ENCODE measurements at places on chromosomes 3 and 15.

- DNase-seq, result no peak
These were observed 420.1 kb downstream of the EDEM1 start for GRCh38 chr3:5607581-5607980.

DNA sequence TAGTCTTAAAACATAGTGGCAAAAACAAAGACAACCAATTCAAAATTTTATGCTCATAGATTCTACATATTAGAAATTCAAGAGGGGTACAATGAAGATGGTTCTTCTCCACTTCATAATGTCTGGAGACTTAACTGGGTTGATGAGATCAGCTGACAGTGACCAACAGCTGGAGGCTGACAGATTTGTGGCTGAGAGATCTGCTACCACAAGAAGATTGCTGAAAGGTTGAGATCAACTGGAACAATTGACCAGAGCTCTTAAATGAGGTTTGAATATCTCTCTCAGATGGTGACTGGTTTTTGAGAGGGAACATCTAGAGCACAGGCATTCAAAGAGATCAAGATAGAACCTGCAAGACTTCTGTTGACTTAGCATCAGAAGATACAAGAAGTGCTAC lies 254.1 kb upstream of the ARPP21 start:
- no peak for DNase-seq

- DNase-seq, result no peak
These were observed 259.4 kb upstream of the PROK2 start for GRCh38 chr3:72044231-72044855.

- DNase-seq, result no peak
These were observed 80.1 kb downstream of the RSL24D1 start for GRCh38 chr15:55116636-55117035.

DNA sequence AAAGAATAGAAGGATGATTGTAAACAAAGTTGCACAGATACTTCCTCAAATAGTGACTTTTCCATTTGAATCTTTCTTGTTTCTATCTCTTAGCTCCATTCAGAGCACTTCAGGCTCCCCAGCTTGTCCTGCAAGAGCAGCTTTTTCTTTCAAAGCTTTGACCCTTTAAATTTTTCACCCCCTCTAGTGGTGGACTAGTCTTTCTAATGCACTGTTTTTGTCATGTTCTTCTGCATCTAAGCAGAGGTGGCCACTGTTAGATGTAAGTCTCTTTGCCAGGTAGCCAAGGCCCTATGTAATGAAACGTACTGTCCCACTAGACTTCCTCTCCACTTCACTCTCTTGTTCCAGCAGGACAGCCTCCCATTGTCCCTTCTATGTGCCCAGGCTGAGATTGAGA lies 74.0 kb upstream of the MANF start:
- DNase-seq, result peak; percentile 27

DNA sequence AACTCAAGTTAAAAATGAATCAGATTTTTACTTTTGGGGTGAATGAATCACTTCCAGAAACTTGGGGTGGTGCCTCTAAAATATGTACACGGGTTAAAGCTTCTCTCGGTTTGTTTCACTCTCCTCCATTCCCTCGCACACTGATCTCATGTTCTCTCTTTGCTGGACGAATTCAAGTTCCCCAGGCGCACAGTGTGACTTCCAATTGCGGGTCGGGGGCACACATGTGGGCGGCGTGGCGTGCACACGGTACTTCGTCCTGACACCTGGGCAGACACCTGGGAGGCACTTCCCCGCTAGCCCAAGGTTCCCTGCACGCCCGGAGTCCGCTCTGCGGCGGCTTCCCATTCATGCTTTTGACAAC lies 692 bp downstream of the SCAANT1 start:
- no peak for DNase-seq

- DNase-seq, result no peak
These were observed 88.0 kb downstream of the OSBPL10 start for GRCh38 chr3:31892916-31893573.

DNA sequence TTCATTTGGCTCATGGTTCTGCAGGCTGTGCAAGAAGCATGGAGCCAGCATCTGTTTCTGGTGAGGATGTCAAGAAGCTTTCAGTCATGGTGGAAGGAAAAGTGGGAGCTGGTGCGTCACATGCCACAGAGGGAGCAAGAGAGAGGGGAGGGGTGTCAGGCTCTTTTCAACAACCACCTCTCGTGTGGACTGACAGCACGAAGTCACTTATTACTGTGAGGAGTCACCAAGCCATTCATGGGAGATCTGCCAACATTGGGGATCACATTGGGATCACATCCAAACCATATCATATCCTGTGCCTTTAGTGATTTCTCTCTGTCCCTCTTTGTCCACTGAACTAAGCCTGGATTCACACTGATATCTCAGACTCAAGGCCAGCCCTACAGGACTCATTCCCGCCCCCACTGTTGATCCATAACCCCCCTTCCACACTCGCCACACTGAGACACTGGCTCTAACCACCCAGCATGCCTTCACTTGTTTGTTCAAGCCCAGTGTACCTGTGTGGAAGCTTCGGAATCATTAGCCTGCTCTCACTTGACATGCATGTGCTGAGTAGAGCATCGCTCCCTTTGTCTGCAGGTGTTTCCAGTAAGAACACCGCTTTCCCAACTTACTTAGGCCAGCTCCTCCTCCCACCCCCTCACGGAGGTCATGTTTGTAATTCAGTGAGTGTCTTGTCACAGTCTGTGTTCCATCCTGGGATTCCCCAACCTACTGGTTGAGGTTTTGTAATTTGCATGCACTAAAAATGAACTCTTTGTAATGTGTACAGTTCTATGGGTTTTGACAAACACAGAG lies 132.2 kb downstream of the KLF13 start:
- no peak for DNase-seq

DNA sequence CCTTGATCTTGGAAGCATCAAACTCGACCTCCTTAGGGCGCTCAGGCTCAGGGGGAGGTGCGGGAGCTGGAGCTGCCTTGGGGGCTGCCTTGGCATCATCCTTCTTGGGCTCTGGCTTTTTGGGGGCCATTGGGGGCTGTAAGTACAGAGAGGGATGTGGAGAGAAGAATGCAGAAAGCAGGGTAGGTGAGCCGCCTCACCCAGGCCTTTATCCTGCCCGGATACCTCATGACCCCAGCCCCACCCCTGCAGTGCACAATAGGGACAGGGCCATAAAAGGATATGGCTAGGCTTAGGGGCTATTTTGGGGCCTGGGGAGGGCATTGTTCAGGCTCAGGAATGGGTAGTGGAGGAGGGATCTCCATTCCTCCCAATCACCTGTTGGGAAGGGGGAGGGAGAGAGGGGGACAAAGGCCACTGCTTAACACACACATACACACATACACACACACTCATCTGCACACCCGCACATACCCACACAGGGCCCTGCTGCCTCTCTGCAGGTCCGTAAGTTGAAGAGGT lies at the start of gene MYL3:
Gene MYL3, minus strand, starts transcription at position 184 of the 522 bp plus-strand sequence. Its CDS starts 54 bp downstream, at position 130.
- no peak for DNase-seq

DNA sequence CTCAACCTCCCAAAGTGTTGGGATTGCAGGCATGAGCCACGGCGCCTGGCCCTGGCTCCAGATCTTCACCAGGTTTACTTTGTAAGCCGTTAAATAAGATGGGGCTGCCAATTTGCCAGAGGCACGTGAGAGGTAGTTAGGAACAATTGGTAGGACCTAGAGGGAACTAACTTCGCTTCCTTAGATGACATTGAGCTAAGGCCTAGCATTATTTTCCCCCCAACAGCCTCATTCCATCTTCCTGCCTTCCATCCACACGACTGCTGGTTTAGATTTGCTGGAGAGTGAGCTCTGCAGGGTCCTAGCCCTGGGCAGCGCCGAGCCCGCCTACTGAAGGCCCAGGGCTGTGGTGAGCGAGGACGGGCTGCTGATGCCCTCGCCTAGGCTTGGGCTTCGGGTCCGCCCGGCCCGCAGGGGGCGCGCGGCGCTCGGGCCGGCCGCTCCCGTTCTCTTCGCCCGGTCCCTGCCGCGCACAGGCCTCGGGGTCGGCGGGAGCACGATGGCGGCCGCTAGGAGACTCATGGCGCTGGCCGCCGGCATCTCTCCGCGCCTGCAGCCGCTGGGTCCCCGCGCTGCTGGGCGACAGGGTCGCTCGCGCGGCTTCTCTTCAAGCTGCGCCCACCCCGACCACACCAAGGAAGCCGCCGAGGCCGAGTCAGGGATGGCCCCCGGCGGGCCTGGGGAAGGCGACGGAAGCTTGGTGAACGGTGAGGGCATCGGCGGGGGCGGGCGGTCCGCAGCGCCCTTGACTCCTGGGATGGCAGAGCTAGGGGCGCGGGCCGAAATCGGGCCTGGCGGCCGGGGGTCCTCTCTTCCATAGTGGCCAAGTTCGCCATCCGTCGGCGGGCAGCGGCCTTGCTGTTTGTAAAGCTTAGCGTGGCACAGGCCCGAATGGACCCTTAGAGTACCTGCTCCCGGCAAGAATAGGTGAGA lies 21.9 kb downstream of the DHX30 start:
- DNase-seq, result peak; percentile 98

DNA sequence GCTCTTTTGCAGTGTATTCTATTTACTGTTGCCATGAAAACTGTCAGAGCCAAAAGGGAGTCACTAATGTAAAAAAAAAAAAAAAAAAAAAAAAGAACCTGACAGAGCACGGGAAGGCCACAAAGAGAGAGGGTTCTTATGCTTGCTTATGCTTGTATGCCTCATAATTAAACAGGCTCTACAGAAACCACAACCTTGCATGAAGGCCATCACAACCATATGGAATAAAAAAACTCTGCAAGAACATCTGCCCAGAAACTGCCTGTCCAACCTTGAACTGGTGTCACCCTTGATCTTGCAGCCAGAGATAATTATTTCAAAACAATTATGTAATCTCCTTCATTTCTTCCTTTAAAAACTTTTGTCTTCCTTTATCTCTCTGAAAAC lies 50.1 kb downstream of the CFAP20DC start:
- no peak for DNase-seq

DNA sequence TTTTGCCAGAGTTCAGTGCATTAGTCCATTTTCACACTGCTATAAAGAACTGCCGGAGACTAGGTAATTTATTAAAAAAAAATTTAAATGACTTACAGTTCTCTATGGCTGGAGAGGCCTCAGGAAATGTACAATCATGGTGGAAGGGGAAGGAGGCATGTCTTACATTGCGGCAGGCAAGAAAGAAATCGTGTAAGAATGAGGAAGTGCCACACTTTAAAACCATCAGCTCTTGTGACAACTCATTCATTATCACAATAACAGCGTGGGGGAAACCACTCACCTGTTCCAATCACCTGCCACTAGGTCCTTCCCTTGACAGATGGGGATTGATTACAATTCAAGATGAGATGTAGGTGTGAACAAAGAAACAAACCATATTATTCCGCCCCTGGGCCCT lies 1361.4 kb downstream of the NSUN3 start:
- no peak for DNase-seq

DNA sequence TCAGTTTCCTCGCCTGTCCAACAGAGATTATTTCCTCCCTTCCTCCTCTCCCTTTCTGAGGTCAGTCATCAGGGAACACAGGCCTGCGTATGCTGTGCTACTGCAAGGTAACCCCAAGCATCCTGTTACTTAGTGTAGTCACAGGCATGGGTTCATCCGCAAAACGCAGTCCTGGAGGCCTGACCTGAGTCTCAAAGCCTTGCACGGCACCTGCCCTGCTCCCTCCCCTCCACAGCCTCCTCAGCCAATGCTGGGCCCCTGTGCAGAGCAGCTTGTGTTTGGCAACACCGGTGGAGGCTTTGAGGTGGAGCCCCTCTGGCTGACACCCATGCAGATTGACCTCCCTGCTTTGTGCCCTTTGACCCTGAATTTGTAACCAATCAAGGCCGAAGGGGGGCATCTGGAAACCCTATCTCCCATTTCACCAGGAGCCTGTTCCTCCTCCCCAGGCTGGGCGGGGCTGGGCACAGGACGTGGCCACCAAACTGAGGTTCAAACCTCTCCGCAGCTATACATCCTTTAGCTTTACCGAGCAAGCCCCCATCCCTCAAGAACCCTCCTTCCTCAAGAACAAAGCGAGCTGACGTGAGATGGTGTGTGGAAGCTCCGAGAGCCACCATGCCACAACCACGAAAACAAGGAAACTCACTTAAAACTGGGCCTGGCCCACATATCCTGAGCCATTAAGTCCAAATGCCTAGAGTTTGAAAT lies 21.5 kb downstream of the TKT start:
- peak; percentile 16 for DNase-seq

DNA sequence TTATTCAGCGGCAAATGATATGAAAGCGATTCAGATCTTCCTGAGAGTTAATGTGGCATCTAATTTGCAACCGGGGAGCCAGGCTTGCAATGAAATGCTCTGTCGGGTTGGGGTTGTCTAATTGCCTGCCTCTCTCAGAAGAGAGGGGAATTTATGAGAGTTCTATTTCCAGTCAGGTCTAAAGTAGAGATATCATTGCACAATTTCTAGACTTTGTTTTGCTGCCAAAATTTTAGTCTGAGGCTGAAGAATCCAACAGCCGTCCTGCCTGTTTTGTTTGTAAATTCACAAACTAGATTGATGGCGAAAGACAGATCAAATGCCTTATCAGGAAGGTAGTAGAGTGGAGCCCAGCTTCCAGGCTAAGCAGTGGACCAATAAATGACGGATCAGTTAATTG lies 610 bp downstream of the LIPC start:
- DNase-seq, result no peak

DNA sequence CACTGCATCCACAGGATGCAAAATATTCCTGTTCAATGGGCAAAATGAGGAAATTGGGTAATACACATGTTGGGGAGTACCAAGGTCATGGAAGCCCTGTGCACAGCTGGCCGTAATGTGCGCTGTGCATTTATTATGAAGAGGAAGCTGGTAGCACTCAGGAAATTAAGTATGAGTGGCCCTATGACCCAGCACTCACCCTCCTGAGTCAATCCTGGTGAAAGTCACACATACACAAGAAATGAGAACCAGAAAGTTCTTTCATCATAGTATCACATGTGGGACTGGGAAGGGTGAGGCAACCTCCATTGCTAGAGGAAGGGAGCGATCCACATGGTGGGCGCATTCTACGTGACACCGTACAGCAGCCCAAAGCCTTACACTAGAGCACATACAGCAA lies 11.4 kb upstream of the PRR20G start:
- no peak for DNase-seq

DNA sequence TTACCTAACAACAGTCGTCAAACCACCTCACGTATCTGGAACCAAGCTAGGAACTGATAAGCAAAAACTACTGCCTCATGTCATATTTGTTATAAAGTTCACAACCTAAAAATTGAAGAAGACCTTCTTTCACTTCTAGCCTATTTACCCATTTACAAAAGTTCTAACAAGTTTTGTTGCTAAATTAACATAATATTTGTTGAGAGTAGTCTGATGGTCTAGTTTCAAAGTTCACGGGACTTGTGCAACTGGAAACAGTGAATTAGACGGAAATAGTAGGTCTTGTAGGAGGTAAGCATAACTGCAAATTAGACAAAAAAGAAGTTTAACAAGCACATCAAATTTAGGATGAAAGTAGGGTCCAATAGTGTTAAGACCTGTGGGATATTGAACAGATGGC lies 51.9 kb downstream of the CCR4 start:
- no peak for DNase-seq

Measured in 8988T (cell line).